ENCODE measurements at places on chromosomes 16 and 17.

DNA sequence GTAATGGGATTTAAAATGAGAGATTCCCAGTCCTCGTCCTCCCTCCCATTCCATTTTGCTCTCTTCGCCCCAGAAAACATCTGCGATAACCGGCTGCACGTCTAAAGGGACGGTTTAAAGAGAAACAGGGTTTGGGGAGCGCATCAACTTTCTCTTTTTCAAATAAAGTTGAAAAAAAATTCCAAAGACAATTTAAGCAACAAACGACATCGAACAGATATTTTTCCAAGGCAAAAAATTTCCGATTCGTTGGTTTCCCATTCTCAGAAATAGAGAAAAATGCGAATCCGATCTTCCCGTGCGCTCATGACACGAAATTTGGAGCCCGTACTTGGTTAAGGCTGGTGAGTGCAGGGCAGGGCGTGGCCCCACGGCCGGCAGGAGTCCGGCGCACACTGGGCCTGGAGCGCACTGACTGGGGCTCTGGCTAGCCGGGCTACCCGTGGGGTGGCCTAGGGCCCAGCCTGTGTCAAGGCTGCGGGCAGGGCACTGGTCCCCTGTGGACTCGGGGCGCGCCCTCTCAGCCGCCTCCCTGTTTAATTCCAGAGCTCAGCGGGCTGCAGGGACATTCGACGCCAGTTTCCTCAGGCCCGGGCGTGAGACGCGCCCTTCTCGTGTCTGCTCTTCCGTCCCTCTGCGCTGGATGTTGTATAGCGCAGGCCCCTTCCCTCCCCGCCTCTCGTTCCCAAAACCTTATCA is 17.9 kb upstream of the ZFHX3 start:
- DNase-seq: no peak

DNA sequence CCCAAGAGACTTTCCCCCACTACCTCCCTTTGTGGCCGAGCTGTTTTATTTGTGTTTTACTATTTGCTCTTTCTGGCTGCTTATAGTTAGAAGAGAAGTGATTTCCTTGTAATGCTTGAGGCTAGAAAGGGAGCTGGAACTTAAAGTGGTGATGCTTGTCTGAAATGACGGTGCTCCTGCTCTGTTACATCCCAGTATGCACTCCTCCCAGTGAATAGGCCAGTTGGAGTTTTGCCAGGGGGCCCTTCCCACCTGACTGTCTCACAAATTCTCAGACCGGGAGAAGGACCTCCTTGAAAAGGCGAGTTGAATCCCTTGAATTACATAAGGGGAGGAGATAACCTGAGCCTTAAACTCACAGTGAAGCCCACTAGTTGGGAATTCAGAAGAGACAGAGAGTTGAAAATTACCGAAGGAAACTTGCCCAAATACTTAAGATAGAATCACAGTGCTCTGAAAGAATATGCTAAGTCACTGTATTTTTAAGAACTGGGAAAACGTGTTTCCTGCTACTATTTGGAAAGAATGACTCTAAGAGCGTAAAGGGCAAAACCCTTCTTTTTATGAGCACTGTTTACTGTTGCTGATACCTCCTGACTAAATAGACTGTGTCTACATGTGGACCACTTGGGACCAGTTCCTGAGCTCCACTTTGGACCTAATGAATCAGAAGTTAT is 84.7 kb upstream of the CLEC3A start:
- no peak for DNase-seq

- peak; percentile 34 for DNase-seq
These were observed 15.9 kb downstream of the SOX9 start for GRCh38 chr17:72136692-72137091.

GRCh38 chr16:67542464-67542863 is 13.8 kb downstream of the RIPOR1 start:
- peak; percentile 91 for DNase-seq

GRCh38 chr17:57785022-57785421 is 39.9 kb upstream of the CCDC182 start:
- DNase-seq: no peak

GRCh38 chr17:31724026-31724425 is 135.0 kb downstream of the COPRS start:
- DNase-seq: peak; percentile 41

GRCh38 chr16:27315333-27316037 is 1.7 kb downstream of the IL4R start:
- peak; percentile 51 for DNase-seq

DNA sequence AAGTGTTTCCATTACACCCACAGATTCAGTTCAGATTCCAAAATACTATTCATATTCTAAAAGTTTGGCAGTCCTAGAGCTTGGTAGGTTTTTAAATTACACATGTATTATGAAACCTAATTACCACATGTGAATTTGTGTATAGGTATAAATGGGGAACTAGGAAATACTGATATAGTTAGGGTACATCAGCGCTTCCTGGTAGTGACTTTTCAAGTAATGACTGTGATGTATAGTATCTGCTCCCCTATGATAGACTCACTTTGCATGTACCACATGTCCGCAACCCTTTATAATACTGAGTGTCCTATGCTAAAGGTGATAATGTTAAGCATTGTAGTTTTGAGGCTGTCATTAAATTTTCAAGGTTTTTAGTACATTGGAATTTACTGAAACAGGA is 22.9 kb downstream of the CDK12 start:
- no peak for DNase-seq

GRCh38 chr16:16045296-16045695 is 95.9 kb downstream of the ABCC1 start:
- DNase-seq: no peak

GRCh38 chr17:40915721-40916256 is 21.7 kb downstream of the KRT23 start:
- peak; percentile 60 for DNase-seq

- DNase-seq: no peak
These were observed 4.6 kb downstream of the NIP7 start for GRCh38 chr16:69344171-69344570.

DNA sequence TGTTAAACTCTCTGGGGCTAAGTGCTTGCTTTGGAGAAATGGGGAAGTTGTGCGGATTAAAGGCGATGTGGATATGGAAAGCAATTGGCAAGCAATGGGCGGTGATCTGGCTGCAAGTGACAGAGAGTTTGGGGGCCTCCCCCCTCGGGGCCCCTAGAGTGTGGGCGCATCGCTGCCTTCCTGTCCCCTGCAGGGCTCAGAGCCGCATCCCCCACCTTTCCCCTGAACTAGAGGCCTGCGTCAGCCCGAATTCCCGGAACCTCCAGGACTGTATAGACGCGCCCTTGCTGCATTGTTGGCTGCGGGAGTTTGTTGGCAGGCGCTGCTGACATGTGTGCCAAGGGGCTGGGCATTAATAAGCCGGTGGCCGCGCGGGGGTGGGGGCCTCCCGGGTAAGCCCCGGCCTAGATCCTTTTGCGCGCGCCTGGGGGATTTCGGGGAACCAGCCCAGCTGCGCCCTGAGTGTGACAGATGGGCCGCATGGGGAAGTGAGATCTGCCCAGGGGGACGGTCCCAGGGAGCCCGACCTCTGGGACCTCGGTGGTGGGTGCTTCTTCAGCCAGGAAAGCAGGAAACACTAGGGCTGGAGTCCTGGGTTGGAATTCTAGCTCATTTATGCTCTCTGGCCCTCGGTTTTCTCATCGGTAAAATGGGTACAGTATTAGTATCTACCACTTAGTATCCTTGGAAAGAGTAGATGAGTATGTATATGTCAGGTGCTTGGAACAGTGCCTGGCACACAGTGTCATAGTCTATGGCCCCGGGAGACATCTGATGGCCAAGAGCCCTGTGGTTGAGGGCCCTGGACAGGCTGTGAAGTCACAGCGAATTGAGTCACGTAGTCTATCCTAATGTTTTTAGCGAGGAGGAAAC is 1.0 kb downstream of the EEF2K start:
- DNase-seq: peak; percentile 46

- no peak for DNase-seq
These were observed 129.6 kb downstream of the MRM1 start for GRCh38 chr17:36730857-36731490.

DNA sequence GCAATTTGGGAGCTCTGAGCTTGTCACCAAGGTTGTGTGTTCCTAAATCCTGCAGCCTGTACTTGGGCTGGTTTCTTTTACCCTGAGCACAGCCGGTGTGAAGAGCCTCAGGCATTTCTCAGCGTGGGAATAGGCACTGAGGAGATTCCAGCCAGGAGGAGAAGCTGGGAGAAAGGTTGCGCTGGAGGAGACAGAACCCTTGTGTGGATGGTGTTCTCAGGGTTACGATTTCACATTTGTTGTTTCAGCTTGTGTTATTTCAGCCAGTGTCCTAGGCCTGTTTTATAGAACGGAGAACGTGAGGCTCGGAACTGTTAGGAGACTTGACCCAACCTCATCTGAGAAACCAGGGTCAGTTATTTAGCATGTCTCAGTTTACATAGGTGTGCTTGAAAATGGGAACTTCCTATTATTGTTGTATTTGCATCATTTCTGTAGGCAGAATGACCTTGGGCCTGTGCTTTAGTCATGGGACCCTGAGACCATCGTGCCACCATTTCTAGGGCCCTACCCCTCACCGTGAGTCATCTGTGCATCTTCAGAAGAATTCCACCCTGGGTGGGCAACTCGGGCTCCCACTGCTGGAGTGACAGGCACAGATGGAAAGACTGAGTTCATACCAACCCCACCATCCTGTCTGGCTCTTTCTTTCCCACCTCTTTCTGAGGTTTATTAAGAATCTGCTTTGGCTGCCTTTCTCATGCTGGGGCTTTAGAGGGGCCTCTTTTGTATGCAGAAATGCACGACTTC is 134.9 kb downstream of the MSI2 start:
- DNase-seq: no peak

DNA sequence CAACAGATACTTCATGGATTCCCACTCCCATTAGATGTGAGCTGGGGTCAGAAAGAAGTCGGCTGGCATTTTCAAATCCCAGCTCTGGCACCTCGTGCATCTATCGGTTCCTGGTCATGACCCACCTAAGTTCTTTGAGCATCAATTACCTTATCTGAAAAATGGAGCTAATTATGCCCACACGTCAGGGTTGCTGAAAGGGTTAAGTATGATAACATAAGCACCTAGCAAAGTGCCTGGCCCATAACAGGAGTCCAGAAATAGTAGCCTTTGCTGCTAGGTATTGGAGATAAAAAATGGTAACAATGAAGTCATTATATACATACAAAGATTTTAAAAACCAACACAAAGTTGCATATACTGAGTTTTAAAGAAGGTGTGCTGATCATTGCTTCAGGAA is 14.1 kb upstream of the GNA13 start:
- no peak for DNase-seq

DNA sequence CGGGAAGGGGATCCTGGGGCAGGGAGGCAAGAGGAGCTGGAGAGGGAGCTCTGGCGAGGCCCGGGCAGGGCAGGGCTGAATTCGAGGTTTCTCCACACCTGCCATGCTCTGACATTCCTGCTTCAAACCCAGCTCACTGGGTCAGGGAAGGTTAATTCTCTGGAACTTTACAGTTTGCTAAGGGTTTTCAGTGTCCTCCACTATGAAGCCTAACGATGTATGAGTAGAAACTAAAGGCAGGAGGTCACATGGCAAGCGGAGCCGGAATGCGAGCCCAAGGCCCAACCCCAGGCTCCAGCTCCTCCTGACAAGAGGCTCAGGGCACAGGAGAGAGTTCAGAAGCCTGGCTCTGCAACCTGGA is 29.2 kb downstream of the DCAKD start:
- no peak for DNase-seq

GRCh38 chr16:80947708-80948625 is 58.7 kb downstream of the CMC2 start:
- DNase-seq: no peak

- DNase-seq: no peak
These were observed 167.7 kb upstream of the CIBAR2 start for GRCh38 chr16:85279825-85280545.

GRCh38 chr16:79915761-79916160 is 315.2 kb upstream of the MAF start:
- no peak for DNase-seq

DNA sequence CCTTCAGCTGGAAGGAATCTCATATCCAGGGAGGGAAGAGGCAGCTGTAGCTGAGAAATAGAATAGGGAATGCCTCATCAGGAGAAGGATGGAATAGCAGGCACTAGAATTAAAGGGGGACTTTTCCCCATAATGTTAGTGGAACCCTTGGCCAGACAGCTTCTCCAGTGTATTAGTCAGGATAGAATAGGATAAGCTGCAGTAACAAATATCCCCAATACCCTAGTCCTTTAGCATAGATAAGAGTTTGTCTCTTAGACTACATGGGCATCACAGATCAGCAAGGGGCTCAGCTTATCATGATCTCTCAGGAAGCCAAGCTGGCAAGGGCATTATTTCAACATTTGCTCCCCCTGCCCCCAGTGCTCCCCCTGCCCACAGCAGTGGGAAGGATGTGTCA is 44.7 kb upstream of the RPL38 start:
- no peak for DNase-seq

DNA sequence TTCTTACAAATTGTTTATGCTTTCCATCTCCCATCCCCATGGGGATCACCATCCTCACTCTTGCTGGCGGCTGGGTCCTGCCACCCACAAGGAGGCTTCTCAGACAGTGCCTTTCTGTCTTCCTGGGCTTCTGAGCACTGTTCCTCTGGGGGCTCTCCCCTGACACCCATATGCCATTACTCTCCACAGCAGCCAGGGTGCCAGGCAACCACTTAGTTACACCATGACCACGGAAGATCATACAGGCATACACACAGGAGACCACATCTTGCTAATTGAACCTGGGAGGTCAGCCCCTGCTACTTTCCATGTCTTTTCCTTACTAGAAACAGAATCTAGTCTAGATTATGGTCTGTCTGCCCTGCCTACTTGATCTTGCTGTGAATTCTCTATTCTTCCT is 27.7 kb upstream of the HS3ST2 start:
- no peak for DNase-seq

DNA sequence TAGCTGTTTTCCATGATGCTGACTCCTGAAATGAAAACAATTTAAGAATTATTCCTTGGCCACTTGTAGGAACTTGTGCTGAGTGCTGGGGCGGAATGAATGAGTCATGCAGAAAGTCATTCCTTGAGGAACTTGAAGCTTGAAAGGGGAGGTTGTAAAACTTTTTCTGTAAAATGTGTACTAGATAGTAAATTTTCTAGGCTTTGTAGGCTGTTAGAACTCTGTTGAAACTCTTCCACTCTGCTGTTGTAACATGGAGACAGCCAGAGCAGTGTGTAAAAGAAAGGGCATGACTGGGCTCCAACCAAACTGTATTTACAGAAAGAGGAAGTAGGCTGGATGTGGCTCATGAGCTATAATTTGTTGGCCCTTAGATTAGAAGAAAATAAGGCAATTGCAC is 46.1 kb downstream of the ABCA8 start:
- DNase-seq: peak; percentile 83

GRCh38 chr17:61414936-61415251 is 15.3 kb downstream of the TBX2 start:
- DNase-seq: no peak

- DNase-seq: no peak
These were observed 2.5 kb upstream of the HEATR9 start for GRCh38 chr17:35870906-35871819.

GRCh38 chr17:83062011-83062817 is 17.2 kb upstream of the METRNL start:
- no peak for DNase-seq

DNA sequence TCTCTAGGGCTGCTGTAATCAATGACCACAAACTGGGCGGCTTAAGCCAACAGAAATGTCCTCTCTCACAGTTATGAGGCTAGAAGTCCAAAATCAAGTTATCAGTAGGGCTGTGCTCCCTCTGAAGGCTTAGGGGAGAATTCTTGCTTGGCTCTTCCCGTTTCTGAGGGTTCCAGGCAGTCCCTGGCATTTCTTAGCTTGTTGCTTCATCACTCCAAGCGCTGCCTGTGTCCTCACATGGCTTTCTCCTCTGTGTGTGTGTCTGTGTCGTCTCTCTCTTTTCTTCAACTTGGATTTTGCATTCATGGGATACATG is 13.7 kb upstream of the CDC42EP4 start:
- DNase-seq: peak; percentile 81

Data from AG08395 (cell line).